NCI-H2107 (cell line): ENCODE measurements at places on chromosomes 7 and 10.

GRCh38 chr10:7388602-7389001 is 22.2 kb downstream of the SFMBT2 start:
- DNase-seq = no peak

- DNase-seq = no peak
Measured at GRCh38 chr10:70503776-70504175, 25.2 kb downstream of the PALD1 start.

DNA sequence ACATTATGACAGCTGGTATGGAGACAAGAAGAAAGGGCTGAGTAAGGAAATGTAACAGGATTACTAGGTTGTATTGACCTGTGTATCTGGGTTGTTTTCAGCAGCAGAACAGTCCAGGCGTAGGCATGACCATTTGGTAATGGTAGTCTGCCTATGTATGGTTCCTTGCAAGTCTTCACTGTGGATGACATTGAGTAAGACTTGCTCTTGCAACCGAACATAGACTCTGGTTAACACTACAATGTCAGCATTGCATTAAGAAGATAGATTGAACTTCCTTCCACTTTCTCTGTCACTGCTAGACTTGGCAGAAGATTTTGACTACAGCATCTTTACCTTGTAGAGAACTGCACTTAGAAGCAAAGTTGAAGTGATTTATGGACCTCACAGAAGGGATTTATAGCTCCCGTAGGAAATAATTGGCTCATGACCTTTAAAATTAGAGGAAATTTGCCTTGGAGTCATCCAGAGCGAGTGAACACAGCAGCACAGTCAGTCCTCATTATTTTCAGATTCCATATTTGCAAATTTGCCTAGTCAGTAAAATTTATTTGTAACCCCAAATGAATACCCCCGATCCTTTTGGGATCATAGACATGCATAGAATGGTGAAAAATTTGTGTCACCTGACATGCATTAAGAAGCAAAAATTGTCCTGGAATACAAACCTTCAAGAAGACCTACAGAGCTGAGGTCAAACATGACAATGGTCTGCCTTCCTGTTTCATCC is 79.6 kb upstream of the STRIP2 start:
- DNase-seq = no peak

- no peak for DNase-seq
Measured at GRCh38 chr10:90450797-90451196, 407.0 kb downstream of the HTR7 start.

DNA sequence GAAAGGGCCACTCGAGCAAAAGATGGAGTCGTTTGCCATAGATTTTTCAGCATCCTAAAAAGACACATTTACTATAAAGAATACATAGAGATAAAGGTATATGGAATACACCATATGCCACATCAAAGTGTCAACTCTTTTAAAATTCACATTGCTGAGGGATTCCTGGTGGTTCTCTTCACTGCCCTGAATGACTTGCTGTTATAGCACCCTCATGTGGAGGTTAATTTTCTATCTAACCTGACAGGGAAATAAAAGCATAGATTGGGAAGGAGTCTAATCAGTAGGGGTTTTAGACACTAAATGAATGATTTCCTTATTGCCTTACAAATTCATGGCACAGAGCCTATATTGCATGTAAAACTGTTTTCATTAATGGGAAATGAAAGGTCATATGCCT is 25.9 kb downstream of the DNAH11 start:
- DNase-seq = peak; percentile 12

DNA sequence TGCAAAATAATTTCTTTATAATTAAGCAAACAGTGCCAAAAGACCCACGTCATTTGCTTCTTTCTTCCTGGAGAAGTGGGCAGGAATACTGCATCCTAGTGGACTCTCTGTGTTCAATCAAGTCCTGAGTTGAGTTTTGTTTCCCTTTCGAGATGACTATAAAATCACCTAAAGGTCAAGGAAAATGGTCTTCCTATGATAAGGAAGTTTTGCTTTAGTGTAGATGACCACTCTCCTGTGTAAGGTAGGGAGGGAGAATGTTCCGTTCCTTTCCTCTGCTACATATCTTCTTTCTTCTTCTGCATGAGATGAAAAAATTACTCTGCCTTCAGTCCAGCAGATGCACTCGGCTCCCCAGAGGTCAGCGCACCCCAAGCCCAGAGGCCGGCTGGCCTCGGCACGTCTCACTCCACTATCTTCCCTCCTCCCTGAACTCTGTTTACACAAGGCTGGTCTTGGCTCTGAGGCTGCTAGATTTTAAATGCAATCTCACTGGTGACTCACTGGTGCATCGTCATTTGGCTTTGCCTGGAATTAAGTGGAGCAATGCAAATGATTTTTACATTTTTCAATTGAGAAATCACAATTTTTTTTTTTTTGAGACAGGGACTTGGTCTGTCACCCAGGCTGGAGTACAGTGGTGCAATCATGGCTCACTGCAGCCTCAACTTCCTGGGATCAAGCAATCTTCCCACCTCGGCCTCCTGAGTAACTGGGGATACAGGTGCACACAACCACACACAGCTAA is 18.6 kb upstream of the VDAC2 start:
- DNase-seq = no peak

- no peak for DNase-seq
Measured at GRCh38 chr7:132527467-132528410, 48.5 kb downstream of the PLXNA4 start.

DNA sequence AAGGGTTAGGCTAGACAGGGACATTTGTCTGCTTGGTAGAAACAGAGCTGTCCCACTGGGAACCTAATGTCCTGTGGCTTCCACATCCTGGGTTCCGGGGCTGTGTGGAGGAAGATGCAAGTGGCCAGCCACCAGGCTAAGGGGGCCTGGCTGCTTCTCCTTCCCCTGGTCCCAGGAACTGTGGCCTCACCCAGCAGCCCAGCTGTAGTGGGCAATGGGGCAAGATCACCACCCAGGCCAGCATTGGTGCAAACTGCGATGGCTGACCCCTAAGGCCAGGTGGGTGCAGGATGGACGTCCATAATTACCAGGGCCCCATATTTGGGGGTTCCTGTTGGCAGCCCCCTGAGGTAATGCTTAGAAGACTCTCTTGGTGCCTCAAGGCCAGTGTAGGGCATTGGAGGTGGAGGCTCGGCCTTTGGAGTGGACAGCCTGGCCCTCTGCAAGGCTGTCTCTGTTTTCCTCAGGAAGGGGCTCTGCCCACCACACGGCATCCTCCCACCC is 226.7 kb downstream of the TCF7L2 start:
- no peak for DNase-seq

GRCh38 chr7:151173386-151174245 is 6.1 kb upstream of the GBX1 start:
- no peak for DNase-seq

- DNase-seq = no peak
Measured at GRCh38 chr10:123554656-123555055, 111.5 kb upstream of the GPR26 start.

- no peak for DNase-seq
Measured at GRCh38 chr10:86944471-86944870, 12.9 kb downstream of the MMRN2 start.

GRCh38 chr10:6491841-6492609 is 88.1 kb downstream of the PRKCQ start:
- no peak for DNase-seq

- no peak for DNase-seq
Measured at GRCh38 chr10:60605476-60605875, 172.8 kb upstream of the CDK1 start.

GRCh38 chr10:97138846-97139245 is 46.9 kb downstream of the SLIT1 start:
- DNase-seq = no peak

- no peak for DNase-seq
Measured at GRCh38 chr7:96679886-96680285, 29.8 kb downstream of the SEM1 start.

- no peak for DNase-seq
Measured at GRCh38 chr10:26243351-26243720, 26.8 kb downstream of the GAD2 start.

DNA sequence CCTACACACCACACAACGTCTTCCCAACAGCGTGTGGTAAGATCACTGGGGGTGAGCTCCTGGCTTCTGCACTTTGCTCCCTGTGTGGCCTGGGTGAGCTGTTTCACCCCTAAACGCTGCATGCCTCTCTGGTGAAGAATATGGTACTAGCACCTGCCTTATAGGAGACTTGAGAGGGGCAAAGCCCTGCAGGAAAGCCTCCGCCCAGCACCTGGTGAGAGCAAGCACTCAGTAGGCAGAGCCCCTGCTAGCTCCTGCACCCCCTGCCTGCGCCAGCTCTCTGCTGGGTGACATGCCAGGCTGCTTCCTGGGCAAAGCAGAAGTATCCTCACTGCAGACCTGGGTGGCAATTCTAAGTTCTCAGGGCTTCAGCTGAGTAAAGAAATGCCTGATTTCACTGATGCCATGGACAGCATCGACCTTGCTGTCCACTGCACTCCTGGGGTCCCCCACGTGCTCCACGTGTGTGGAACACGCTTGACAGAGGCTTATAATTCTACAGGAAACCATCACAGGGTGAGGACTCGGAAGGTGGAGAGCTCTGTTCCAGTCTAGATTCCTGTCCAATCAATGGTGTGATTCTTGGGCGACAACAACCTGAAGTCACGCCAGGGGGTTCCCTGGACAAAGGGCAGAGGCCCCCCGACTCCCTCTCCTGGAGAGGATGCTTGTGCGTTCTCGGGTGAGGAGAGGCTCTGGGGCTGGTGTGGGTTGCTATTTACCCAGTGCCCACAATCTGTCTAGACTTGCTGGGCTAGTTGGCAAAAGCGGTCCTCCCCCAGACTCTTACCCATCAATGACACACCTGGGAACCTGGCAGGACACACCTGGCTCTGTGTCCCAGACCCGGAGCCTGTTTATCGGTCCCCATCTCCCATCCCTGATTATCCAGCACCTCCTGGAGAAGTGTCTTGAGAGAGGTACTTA is 5.0 kb upstream of the CALML5 start:
- DNase-seq = no peak

GRCh38 chr7:149367418-149368180 is 93.3 kb downstream of the ZNF777 start:
- DNase-seq = no peak

DNA sequence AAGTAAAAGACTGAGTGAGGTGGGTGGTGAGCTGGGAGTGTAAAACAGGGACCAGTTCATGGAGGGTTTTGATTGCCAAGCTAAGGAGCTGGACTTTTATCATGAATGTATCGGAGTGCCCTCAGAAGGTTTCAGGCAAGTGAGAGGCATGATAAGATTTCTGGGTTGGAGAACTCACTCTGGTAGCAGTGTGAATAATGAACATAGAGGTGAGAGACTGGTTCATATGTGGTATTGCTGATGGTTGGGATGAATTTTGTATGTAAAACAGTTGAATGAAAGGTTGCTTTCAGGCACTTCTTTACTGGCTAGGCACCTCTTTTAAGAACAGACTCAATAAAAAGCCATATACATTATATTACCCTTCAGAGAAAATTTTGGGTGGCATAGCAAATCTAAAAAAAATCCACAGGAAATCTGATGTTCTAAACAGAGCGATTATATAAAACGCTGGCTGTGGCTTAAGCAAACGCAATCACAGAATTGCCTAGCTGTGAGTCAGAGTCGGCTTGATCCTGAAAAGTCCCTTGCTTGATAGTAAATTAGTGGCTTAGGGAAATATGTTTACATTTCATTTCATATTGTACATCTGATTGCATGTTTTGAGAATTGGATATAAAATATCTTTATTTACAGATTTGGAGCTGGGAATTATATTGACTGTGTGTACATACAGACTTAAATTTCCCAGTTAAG is 92.9 kb upstream of the HDAC9 start:
- DNase-seq = no peak

- peak; percentile 22 for DNase-seq
Measured at GRCh38 chr7:55439627-55440026, 74.5 kb downstream of the LANCL2 start.

GRCh38 chr10:62620491-62620890 is 184.0 kb upstream of the ADO start:
- DNase-seq = no peak

GRCh38 chr10:127306479-127306878 is 110.1 kb upstream of the INSYN2A start:
- no peak for DNase-seq

GRCh38 chr7:55552320-55553023 is 19.8 kb downstream of the VOPP1 start:
- no peak for DNase-seq

- no peak for DNase-seq
Measured at GRCh38 chr7:51046103-51046466, 263.4 kb upstream of the GRB10 start.
